ENCODE measurements at places on chromosomes 11 and 22.

GRCh38 chr11:17631702-17632365, 84.8 kb downstream of the OTOG start:
- DNase-seq = no peak

GRCh38 chr11:35135222-35135621, 3.7 kb upstream of the CD44 start:
- no peak for DNase-seq

DNA sequence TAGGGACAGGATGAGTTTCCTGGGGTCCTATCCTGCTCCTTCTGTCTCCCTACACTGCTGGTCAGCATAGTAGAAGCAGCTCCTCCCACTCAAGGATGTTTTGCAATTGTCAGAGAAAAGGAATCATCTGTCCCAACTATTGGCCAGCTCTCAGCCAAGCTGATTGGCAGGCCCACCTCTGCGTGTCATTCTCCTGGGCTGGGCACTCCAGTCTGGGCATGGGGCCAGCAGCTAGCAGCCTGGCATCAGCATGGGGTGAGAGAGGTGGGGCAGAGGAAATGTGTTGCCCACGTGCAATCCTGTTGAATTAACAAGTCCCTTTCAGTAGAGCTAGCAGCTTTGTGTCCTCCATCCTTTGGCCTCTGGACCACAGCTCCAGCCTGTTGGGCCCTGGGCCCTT, 14.1 kb downstream of the ANKK1 start:
- DNase-seq = no peak

DNA sequence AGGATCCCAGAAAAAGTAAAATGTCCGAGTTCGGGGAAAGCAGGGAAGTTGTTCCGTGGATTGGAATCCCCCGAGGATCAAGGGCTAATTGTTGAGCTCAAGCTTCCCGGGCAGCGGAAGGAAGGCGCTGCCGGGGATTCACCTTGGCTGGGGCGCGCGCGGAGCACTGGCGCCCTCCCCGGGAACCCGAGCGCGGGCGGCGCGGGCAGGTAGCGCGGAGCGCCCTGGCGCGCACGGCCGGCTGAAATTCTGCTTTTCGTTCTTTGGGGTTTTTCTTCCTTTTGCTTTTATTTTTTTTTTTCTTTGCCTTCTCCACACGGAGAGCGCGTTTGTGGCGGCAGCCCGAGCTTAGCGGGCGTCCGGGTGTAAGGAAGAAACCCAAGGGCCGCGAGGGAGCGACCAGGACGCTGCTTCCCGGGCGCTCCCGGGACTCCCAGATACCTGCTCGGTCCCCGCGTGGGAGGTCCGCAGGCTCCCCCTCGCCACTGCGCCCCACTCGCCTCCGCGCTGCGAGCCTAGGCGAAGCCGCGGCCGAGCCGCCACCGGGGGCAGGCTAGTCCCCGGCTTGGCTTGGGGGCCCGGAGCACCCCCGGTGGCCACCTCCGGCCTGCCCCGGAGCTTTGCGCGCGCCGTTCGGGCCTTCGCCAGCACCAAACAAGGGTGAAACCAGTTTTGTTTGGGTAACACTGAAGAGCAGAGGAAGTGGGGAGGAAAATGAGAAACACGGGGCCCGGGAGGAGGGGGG, 4.8 kb upstream of the IGF2 start:
- DNase-seq = no peak

GRCh38 chr11:79922641-79923040, 481.8 kb upstream of the TENM4 start:
- DNase-seq = no peak

GRCh38 chr11:17845431-17845881, 110.9 kb downstream of the KCNC1 start:
- DNase-seq = no peak

DNA sequence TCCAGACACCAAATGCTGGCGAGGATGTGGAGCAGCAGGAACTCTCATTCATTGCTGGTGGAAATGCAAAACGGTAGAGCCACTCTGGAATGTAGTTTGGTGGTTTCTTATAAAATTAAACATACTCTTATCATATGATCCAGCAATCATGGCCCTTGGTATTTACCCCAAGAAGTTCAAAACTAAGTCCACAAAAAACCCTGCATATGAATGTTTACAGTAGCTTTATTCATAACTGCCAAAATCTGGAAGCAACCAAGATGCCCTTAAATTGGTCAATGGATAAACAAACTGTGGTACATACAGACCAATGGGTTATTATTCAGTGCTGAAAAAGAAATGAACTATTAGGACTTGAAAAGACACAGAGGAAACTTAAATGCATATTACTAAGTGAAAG, 87.8 kb downstream of the APOL5 start:
- DNase-seq = no peak

DNA sequence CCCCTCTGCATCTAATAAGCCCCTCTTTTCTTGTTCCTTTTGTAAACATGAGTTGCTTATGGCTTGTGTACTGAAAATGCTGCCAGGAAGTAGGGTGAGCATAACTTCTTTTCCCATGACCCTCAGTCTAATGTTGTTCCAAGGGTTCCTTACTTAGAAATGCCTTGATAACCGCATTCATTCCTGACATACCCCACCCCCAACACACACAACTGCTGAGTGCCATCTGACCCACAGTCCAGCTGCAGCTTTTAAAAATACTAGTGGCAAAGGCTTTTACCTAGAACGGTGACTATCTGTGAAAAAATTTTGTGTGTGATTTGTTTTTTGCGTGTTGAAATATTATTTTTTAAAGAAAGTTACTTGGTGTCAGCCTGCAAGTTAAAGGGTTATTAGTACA, 52.6 kb downstream of the ARHGAP42 start:
- no peak for DNase-seq

GRCh38 chr22:44801476-44801875, 49.1 kb downstream of the ARHGAP8 start:
- no peak for DNase-seq

DNA sequence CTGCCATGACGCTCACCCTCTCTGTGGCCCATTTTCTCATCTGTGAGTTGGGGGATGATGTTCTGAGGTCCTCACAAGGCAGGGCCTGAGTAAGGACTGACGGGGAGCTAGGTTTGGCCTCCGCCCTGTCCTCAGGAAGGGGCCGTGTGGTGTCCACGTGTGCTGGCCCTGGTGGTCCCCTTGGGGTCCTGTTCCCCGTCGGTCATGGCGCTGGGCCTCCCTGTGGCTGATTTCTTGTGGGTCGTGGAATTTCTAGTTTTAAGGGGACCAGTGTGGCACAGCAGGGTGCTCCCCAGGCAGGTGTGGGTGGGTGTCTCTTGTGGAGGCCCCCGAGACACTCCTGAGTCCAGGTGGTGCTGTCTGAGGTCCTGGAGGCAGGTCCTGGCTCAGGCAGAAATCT, 5.9 kb downstream of the LINC01488 start:
- DNase-seq = no peak

DNA sequence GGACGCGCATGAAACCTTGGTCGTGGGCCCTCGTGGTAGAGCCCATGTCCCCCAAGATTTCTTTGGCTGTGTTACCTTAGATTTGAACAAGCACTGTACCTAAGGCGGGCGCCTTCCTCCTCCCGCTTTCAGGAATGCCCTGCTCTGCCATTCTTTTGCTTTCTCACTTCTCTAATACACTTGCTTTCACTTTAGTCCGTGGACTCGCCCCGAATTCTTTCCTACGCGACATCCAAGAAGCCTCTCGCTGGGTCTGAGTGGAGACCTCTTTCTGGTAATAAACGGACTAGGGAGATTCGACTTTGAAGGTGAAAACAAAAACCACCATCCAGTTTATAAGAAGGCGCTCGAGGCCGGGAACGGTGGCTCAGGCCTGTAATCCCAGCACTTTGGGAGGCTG, 1.2 kb upstream of the NUP50 start:
- DNase-seq = no peak

DNA sequence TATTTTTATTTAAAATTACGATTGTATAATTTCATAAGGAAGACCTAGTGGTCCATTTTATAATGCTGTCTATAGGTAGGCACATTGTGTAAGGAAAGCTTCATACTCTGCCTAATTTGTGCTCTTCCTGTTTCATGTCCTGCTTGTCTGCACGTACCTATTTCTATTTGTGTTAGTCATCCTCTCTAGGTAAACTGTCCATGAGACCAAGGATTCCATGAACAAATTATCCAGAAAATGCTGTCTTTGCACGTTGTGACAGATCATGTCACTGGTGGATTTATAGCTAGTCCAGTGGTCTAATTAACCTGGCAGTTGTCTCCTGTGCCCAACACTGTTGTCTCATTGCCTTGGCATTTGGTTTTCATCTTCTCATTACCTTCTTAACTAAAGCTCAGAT, 44.7 kb downstream of the DNAJC24 start:
- no peak for DNase-seq

DNA sequence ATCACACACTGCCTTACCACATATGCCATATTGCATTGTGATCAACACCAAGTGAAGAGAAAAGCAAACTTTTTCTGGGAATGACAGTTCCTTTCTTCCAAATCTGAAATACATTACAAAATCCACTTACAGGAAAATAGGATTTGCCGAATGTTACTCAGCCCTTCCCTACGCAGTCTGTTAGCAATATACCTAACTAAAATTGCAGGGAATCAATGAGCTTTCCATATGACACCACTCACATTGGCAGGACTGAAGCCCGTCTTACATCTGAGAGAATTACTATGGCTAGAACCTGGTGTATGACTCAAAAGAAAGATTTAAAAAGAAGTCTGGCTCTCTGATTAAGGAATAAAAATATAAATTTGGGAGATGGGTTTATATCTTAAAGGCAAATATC, 136.0 kb downstream of the LRRC4C start:
- DNase-seq = no peak

DNA sequence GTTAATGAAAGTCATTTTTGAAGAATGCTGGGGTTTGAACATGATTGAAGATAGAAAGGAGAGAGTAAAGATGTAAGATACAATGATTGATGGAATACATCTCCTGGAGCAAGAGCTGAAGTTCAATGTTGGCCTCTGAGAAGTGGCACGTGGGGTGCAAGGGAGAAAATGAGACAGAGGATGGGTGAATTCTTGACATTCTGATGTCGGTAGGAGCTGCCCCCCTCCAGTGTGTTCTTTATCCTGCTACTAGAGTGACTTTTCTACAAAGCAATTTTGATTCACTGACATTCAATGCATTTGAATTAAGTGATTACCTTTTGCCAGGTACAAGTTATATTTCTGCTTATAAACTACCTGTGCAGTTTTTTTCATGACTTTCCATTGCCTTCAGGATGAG, 159.0 kb upstream of the MTMR2 start:
- DNase-seq = no peak

- DNase-seq = no peak
These were observed 18.8 kb downstream of the MCM5 start for GRCh38 chr22:35418731-35419130.

DNA sequence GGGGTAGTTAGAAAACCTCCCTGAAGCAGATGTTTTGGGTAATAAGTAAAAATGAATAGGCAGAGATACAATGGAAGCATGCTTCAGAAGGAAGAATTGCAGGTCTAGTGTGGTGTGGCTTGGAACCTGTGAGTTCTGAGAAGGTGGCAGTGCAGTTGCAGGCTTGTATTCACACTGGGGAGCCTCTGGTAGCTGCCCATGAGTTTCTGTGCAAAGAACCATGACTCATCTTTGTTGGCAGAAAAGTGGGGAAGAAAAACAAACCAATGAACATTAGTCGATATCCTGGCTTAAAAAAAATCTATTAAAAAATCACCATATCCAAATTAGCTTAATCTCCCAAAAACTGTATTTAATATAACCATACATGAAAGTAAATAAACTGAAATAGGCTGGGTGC, 232.6 kb downstream of the FAT3 start:
- no peak for DNase-seq

- DNase-seq = no peak
These were observed 1.3 kb upstream of the ISX start for GRCh38 chr22:35064664-35065063.

DNA sequence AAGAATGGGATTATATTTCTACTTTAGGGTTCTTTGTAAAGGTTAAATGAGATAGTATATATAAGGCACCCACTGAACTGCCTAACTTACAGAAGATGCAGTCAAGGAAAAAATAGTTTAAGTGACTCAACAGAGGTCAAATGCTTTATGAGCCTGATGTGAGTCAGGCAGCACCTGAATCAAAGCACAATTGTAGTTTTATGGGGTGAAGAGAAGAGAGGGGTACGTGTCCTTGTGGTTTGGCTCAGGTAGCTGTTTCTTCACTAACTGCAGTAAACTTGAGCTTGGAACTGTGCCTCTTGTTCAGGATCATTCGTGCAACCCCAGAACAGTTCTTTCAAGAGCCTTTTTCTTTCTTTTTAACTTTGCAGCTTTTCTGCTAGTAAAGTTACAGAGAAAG, 125.2 kb upstream of the SPON1 start:
- no peak for DNase-seq

DNA sequence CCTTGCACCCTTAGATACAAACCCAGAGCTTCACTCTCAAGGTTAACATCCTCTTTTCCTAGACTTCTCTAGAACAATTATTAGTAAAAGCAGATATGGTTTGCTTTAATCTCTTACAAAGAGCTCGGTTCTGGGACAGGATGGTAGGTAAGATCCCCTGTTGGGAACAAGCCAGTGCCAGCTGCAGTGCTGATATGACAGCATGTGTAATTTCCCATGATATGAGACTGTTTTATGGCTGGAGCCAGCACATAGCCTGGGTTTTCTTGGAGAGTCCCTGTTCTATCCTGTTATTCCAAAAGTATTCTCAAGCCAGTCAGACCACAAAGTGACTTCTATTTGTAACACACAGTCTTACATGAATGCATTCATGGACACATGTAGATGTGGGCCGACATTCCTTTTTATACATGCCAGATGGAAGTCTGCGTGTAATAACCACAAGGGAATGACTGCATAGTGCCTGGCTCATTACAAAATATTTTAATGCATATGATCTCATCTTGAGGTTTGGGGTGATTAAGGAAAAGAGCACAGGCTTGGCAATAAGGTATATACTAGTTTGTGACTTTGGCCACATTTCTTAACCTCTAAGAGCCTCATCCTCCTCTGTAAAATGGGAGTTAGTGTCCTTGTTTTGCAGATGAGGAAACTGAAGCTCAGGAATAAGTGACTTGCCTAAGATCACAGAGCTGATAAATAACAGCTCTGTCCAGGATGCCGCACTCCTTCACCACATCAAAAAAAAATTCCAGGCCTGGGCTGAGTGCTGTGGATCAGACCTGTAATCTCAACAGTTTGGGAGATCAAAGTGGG, 21.8 kb downstream of the CLMP start:
- peak; percentile 76 for DNase-seq

DNA sequence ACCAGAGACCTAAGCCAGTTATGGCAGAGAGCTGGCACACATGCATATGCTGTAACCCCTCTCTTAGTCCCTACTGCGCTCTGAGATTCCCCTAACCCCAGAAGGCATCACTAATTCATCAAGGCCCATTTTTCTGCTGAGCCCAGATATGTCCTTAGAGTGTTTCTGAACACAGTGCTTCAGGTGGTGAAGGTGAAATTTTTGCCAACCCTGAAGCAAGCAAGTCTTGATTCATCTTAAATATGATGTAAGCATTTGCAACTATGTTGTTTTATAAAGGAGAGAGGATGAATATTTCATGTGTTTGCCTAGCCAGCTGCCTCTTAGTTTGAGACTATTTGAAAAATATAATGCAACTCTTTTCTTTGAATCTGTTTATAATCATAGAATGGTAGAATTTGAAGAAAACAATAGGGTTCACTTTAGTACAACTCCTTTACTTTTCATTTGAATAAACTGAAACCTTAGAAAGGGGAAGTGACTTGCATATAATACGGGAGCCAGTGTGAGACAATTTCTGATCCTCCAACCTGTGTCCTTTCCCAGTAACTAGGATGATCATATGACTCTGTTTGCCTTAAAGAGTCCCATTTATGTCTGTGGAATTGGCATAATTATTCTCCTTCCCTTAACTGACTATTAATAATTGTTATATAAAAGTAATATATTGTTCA, 194.3 kb upstream of the MTNR1B start:
- DNase-seq = no peak

GRCh38 chr22:49380095-49380827, 447.4 kb downstream of the BRD1 start:
- DNase-seq = no peak
